ENCODE measurements at places on chromosomes 3 and 15.

DNA sequence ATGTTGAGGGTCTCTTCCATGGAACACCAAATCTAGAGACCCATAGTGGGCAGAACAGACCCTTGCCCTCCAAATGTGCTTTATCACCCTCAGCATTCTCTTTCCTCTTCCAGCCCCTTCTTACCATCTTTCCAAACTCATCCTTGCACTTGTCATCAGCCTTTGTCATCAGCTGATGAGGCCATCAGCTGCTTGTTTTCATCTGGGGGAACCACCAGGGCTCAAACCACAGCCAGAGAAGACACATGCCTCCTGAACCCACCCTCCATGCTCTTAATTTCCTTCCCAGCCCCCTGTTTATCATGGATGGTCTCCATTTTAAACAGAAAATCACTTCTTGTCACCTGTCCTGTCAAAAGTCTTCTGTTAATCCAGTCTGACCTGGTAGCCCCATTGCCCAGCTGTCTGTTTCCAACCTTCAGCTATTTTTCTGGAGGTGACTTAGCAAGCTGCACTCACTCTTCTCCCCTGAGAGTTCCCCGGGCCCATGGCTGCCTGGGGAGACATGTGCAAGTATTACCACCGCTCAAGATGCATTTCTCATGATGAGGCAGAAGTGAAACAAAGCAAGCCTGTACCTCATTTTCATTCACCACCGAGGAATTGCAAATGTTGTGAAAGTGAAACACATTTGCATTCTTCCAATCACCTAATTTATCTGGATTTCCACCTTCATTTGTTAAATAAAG, 14.7 kb upstream of the SYNM start:
- H3K27ac ChIP-seq, result peak overlapping the region; percentile 34
- peaks cover 8% of the 10 kb centered on the region for H3K4me1 ChIP-seq
- peak; percentile 33 for DNase-seq
- no peak overlapping the region for H3K4me3 ChIP-seq
- no peaks in the 10 kb centered on the region for H3K36me3 ChIP-seq

DNA sequence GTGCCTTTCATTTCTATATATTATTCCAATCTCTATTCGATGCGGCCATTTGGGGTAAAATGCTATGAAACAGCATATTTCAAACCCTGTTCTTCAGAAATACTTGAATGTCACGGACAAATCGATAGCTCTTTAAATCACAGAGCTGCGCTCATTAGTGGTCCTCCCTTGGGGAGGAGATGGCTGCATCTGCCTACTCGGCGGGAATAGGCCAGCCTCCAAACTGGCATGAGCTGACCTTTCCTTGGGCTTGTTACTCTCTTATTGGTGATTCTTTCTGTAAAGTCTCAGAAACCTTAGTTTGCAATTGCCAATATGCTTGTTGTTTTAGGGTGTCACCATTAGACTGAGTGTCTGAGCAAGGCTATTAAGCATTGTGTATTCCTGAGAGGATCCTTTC, 120.9 kb downstream of the BDH1 start:
- H3K4me1 ChIP-seq, result peaks cover 7% of the 10 kb centered on the region
- no peak overlapping the region for H3K27ac ChIP-seq
- no peak overlapping the region for H3K4me3 ChIP-seq

- no peak overlapping the region for H3K27ac ChIP-seq
- no peaks in the 10 kb centered on the region for H3K27me3 ChIP-seq
- peaks cover 5% of the 10 kb centered on the region for H3K4me1 ChIP-seq
- no peaks in the 10 kb centered on the region for H3K36me3 ChIP-seq
Observed at GRCh38 chr3:119541547-119541946, 17.9 kb downstream of the CD80 start.

DNA sequence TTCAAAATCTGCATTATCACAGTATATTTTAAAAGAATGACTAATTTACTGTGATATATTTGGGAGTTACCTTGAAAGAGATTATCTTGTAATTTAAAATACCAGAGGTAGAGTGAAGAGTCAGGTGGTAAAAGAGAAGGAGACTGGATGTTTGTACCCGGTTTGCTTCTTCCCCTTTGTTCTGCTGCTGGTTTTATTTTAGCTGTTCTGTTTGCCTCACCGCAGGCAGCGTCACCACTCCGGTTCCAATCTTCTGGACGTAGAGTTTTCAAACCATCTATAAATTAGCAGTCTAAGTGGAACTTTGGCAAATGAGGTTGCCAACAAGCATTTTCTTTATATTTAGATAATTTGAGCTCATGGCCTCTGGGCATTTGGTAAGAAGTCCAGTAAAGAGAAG, 38.2 kb downstream of the PPARG start:
- no peak for DNase-seq
- no peaks in the 10 kb centered on the region for H3K36me3 ChIP-seq
- peaks cover 22% of the 10 kb centered on the region for H3K27me3 ChIP-seq
- H3K4me3 ChIP-seq, result no peak overlapping the region
- no peak overlapping the region for H3K27ac ChIP-seq

All from activated naive CD4-positive, alpha-beta T cell treated with anti-CD3 and anti-CD28 coated beads for 36 hours (primary cell).